ENCODE measurements at places on chromosomes 1 and 21.
A peak's percentile ranks its signal among the peaks of the same experiment; 100 is the strongest.

DNA sequence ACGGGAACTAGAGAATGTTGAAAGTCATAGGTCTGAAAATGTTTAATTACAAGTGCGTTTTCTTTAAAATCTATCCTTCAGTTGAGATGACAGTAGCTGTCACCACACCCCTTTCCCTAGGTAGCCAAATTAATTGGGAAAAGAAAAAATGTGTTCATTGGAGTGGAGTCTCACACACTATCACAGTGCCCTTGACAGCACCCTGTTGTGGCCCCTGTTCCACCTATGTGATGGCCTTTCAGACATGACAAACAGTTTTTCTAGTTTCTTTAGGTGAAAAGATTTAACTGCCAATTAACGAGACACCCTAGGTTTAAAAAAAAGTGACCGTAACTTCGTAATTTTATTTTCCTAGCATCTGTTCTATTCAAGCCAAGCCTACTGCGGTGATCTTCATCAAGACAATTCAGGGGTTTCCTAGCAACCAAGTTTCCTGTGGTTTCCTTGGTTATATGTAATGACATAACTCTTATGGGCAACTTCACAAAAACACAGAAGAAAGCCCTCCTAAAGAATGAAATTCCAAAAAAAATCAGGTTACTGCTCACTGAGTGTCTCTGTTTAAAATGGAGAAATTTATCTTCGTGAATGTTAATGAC lies 298.3 kb downstream of the PDE4B start:
- DNase-seq, result no peak

GRCh38 chr1:59027177-59027576 lies 243.3 kb upstream of the JUN start:
- no peak for DNase-seq

GRCh38 chr1:14253676-14254075 lies 344.8 kb upstream of the KAZN start:
- no peak for DNase-seq

DNA sequence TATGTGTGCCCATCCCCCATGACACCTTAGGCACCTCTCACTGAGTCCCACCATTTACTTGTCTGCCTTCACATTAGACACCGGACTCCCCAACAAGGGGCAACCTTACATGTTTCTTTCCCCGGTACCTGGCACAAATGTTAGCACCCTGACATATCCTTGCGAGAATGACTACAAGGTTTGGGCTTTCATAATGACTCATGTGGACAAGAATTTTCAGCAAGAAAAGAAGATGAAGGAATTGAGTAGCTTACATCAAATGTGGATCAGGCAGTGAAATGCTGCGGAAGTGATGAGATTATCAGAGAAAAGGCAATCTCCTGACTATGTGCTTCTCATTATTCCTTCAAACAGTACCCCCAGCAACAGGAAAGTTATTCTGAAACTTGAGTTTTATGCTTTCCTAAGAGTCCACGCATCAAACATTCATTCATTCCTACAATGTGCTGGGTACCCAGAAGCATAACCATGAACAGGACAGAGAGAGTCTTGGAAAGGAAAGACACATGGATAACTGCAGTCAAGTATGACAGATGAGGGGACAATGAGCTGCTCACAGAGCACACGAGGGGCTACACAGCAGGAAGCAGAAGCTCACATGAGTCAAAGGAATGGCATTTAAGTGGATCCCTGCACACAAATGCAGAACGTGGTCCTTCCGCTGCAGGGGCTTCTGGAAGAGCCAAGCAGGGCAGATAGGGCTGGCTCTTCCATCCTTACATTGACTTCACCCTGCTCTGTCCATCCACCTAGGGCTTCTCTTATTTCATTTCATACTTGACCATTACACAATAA lies 112.1 kb downstream of the PCNX2 start:
- peak; percentile 34 for DNase-seq

- DNase-seq, result peak; percentile 22
These were observed 1.1 kb downstream of the NENF start for GRCh38 chr1:212433577-212434462.

- no peak for DNase-seq
These were observed 48.5 kb upstream of the IKBKE start for GRCh38 chr1:206421616-206422340.

- peak; percentile 50 for DNase-seq
These were observed 56.2 kb downstream of the FCRL5 start for GRCh38 chr1:157496121-157496526.

GRCh38 chr1:44934791-44935190 lies 51.6 kb downstream of the EIF2B3 start:
- DNase-seq, result no peak

DNA sequence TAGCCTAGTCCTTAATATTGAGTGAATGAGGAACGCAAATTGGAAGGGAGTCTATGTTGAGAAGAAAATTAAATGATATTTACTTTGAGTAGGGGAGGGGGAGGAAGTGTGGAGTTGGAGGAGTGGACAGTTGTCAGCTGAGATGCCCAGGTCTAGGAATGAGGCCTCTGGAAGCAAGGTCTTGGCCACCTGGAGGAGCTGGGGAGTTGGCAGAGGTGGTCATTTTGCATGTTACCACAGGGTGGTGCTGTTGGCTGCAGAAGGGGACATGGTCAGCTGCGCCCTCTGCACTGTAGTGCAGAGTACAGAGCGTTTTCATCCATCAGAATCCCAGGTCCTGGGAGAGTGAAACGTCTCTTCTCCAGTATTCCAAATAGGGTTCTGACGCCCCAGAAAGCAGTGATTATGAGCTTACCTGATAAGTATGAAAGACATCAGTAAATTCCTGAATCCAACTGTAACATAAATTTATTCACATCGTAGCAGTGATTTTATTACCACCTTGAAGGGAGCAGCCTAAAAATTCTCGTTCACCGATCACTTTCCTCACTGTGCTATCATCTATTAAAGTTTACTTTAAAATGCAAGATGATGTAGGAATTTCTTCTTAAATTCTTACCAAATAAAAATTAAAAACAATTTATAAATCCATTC lies 13.8 kb downstream of the PARK7 start:
- peak; percentile 77 for DNase-seq

DNA sequence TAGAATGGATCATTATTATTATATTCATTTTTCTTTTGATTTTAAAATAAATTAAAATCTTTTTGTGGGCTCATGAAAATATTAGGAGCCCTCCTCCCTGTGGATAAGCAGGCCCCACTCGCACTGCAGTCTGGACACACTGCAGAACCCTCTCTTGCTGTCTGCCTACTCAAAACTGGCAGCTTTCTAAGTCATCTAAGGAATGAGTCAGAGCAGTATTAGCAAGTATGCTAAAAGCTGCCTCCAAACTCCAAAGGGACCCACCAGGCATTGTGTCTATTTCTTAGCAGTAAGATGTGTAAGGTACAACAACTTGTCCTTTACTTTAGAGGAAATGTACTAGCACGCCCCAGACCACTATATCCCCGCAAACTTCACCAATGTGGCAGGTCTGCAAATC lies 108.8 kb downstream of the SYF2 start:
- DNase-seq, result peak; percentile 16

DNA sequence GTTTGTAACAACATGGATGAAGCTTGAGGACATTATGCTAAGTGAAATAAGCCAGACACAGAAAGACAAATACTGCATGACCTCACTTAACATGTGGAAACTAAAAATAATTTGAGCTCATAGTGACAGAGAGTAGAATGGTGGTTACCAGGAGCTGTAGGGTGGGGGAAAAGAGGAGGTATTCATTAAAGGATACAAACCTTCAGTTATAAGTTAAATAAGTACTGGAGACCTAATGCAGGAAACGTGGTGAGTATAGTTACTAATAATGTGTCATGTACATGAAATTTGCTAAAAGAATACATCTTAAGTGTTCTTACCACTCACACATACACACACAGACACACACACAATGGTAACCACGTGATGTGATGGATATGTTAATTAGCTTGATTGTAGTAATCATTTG lies 86.7 kb downstream of the NGF start:
- peak; percentile 66 for DNase-seq

DNA sequence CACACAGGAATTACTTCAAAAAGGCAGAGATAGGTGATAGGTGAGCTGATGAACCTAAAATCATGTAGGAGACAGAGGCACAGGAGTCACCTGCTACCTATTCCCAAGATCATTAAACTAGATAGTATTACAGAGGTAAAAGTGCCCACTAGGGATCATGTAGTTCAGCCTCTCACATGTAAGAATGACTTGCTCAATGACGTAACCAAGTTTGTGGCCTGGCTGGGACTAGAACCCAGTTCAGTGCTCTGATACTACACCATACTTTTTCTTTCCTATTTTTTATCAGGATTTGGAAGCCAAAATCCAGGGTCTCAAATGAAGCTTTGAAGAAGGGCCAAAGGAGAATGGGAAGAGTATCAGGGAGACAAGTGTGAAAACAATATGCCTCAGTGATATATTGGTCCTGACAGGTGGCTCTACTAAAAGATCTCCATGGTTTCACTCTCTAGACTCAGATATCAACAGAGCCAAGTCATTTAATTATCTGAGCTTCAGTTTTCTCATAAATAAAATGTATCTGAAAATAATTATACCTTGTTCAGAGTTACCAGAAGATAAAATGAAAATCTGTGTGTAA lies 87.3 kb upstream of the SLFNL1 start:
- peak; percentile 20 for DNase-seq

DNA sequence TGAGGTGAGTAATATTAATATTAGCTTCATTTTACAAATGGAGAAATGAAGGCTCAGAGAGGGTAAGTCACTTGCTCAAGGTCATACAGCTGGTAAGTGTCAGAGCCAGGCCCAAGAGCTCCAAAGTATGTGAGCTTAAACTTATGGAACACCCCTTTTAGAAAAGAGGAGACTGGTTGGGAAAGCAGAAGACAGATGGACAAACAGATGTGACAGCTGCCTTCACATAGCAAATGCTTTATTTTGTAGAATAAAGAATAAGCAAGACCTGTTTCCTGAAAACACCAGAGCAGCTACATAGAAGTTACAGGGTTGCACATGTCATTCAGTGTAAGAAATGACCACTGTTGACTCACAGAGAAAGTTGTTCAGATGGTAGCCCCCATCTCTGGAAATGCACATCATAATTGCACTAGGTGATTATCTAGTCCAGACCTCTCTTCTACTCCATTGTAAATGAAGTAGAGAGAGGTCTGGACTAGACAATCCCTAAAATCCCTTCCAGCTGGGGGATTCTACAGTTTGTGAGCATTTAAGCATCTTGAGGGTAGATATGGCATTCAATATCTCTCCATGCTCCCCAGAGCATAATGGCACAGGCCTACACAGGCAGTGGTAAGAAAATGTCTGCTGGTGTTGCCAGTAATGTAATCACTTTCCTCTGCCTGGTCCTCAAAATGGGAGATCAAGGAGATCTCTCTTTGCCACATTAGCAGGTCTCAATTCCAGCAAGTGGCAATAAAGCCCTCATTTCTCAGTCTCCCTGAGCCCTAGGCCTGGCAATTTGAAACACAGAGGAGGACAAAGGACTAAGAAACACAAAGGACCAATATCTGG lies 188.2 kb upstream of the FGGY start:
- no peak for DNase-seq

DNA sequence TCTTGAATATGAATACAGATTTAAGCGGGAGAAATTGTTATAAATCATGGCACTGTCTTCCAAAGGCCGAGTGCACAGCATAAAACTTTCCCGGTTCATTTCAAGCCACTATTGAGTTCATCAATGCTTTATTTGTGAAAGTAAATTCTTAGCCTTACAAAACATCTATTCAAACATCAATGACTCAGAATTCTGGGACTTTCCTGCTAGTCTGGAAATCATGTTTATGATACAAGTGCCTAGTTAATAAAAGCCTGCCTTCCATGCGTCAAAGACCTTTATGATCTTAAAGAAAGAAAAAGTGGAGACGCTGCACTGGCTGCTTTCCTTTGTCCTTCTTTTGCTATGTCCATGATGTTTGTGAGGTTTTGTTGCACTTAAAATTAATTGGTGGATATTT lies 137.7 kb downstream of the SETD4 start:
- DNase-seq, result peak; percentile 15

DNA sequence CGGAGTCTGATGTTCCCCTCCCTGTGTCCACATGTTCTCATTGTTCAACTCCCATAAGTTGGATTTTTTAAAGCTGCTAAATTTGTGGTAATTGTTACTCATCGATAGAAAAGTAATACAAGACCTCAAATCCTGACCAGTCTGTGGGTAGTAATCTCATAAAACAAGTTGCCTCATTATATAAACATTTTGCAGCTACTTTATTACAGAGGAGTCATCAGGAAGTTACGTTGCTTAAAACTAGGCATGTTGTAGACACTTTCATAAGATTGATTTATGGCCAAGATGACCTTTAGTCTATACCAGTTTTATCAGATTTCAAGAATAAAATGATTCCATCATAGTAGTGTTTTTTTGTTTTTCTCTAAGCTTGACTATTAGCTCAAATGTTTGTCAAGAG lies 208.8 kb downstream of the GIPC2 start:
- peak; percentile 87 for DNase-seq

- peak; percentile 60 for DNase-seq
These were observed 19.5 kb downstream of the MAP7D1 start for GRCh38 chr1:36175137-36176095.

DNA sequence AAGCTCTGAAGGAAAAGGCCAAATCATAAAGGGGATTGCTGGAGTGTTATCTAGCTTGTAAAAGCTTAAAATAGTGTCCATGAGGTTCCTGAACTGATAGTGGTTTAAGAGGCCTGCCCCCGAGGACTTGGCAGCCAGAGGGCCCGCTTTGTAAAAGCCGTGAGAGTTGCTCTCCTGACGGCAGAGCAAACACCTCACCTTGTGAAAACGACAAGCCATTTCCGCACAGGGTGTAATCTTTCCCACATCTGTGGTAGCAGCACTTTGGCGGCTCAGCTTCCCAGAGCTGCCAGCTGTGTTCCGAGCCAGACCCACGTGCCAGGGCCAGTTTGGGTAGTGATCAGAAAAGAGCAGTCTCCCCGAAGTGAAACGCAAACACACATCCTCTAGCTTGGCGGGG lies 37.0 kb downstream of the SERBP1 start:
- DNase-seq, result no peak

- peak; percentile 75 for DNase-seq
These were observed 39.2 kb downstream of the MAPKAPK2 start for GRCh38 chr1:206723805-206724472.

- DNase-seq, result no peak
These were observed 6.3 kb downstream of the MX2 start for GRCh38 chr21:41367945-41368734.

GRCh38 chr1:42682739-42683531 lies 717 bp downstream of the YBX1 start:
- peak; percentile 71 for DNase-seq
